ENCODE measurements at places on chromosomes 3 and 15.

DNA sequence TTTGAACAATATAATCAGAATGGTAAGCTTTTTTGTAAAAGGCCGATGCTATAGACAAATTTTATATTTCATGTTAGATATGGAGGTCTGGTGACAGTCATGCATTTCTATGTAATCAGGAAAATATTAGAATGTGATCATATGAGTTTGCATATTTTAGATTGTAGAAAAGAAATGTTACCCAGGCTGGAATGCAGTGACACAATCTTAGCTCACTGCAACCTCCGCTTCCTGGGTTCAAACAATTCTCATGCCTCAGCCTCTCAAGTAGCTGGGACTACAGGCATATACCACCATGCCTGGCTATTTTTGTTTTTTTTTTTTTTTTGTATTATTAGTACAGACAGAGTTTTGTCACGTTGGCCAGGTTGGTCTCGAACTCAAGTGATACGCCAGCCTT lies 152.0 kb downstream of the LMLN start:
- no peak for DNase-seq

- no peak for DNase-seq
Observed at GRCh38 chr15:65066001-65066634, 1.7 kb downstream of the RASL12 start.

GRCh38 chr3:2568156-2568555 lies 469.5 kb downstream of the CNTN4 start:
- no peak for DNase-seq

- no peak for DNase-seq
Observed at GRCh38 chr15:78007211-78007931, 70.1 kb downstream of the TBC1D2B start.

DNA sequence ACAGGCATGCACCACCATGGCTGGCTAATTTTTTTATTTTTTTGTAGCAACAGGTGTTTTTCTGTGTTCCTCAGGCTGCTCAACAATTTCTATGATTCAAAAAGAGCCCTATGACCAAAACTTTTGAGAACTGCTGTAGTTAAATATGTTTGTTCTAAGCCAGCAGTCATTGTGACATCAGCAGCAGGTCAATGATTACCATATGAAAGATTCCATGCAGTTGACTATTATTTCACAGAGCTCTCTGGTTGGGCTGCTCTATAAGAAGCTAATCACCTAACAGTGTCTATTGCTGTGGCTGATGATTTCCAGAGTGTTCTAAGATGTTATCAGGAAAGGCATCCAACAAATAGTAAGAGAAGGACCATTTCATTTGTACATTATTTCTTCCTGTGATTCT lies at the start of gene CCDC54:
TSS of gene CCDC54 (plus strand) at position 289 of the 400 bp plus-strand sequence. CDS start 149 bp downstream, outside the sequence.
- no peak for DNase-seq

- no peak for DNase-seq
Observed at GRCh38 chr3:171028025-171028778, 1.7 kb upstream of the SLC2A2 start.

- no peak for DNase-seq
Observed at GRCh38 chr15:38454696-38455090, 766 bp downstream of the FAM98B start.

DNA sequence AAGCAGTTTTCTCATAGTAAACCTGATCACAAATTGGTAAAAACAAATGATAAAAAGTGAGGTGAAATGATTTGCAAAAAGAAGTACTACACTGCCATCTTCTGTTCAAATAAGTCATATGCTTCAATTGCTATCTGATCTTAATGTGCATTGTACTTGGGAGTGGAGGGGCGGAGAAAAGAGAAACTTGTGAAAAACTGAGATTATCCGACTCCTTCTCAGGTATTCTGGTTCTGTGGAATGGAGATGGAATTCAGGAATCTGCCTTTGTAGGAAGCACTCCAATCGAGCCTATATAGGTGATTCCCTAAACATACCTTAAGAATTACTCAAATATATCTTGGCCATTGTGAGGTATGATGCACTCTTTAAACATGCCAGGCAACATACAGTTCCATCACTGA lies 180.6 kb downstream of the CHL1 start:
- DNase-seq: no peak

DNA sequence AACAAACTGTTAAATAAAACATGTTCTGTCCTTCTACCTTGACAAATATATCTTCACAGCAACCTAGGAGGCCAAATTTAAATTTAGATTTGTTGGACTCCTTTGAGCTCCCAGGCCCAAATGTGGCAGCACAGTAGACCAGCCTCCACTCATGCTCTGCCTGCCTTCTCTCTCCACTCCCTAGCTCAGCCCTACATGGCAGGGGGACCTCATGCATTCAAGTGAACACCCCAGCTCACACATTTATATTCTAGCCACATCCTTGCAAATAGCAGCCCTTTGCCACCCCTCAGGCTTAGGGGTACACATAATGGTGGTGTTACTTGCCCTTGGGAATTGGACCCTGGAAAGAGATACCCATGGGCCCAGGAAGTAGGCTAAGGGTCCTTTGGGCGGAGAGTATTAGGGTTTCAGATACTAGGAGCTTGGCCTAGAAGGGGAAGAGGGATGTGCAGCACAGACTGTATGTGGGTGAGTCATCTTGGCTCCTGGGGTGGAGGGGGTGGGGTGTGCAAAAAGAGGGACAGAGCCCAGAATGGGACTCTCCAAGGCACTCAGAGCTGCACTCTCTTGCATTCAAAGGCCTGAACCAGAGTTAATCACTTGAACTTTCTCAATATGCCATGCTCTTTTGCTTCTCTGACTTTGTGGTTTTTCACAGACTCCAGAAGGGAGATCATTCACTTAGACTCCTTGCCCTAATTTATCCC lies 268.4 kb upstream of the ROPN1 start:
- DNase-seq: no peak

GRCh38 chr3:55701997-55702396 lies 214.9 kb upstream of the WNT5A start:
- DNase-seq: no peak

GRCh38 chr3:10459954-10460754 lies 45.2 kb downstream of the ATP2B2 start:
- DNase-seq: no peak

GRCh38 chr3:151751161-151751560 lies 17.4 kb downstream of the AADACL2 start:
- no peak for DNase-seq

DNA sequence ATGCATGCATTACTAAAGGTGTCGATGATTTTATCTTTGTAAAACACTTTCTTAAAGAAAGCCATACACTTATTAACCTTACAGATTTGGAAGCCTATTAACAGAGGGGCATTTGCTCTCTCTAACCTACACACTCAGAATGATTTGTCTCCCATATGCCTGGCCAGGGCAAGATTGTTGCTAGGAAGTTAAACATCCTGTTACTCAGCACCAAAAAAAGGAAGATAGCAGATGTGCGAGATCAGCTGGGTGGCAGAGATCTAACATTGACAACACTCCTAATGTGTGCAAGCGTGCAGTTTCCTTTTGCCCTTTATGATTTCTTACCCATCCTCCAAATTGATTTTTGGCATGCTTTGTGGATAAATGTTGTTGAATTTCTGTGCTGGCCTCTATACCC lies 73.9 kb upstream of the TMEM108 start:
- no peak for DNase-seq

DNA sequence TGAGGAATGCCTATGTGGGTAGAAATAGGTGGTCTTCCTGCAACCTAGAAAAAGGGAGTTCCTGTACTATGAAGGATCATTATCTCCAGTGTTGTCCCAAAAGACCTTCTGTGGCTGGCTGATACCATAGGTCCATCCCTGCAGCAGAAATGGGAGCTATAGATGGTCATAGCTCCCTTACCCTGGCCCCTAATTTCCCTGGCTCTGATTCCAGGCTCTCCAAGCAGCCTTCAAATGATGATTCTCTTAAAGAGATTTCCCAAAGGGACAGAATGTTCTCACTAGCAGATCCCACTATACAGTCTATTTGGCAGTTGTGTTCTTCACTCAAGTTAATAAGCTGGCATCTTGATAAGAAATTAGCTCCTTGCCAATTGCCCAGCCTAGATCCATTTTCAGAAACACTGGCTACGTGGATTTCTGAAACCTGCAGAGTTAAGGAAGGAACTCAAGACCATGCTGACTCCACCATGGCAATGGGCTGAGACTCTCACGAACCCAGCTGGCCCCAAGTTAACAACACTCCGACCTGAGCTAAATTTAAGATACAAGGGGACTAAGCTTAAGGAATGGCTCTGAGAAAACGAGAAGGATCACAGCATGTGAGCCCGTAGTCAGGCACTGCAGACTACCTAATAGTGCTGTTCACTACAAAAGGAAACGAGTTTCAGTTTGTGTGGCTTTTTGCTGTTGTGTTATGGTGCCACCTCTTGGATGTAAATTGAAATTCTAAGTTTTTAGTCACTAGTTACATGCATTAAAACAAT lies 11.4 kb downstream of the C15orf40 start:
- DNase-seq: no peak

- no peak for DNase-seq
Observed at GRCh38 chr15:59258317-59258716, 51.7 kb downstream of the LDHAL6B start.

- no peak for DNase-seq
Observed at GRCh38 chr15:68700455-68701123, 120.1 kb downstream of the ANP32A start.

- DNase-seq: no peak
Observed at GRCh38 chr15:94503293-94503692, 271.9 kb downstream of the MCTP2 start.

DNA sequence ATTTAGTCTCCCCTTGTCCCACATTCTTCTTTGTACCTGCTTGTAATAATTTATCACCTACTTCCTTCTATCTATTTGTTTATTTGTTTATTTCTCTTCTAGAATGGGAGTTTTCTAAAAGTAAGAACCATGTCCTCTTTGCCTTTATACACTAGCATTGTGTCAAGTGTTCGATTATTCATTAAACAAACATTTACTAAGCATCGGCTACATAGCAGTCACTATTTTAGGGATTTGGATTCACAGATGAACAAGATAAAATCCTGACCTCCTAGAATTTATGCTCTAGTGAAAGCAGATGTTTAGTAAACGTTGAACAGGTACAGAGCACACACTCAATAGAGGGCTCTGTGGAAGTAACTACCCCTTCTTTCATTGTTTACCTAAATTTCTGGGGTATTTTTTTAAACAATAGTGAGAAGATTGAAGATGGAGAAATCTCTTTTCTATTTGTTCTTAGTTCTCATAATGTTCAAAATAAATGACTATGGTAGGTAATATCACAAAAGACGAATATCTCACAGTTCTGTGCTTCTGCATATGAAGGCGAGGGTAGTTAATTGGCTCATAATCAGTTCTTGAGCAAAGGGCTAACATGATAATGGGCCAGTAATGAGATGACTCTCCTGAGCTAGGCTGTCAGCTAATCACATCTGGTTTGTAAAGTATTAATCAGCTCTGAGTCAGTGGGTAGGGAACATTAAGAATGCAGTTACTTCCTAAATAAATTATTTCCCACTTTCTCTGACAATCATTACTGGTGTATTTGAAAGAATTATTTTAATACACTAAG lies 111.9 kb downstream of the SLC9A9 start:
- DNase-seq: no peak

GRCh38 chr15:64949383-64950186 lies 37.9 kb downstream of the ANKDD1A start:
- no peak for DNase-seq

GRCh38 chr3:103105206-103105605 lies 670.4 kb downstream of the ZPLD1 start:
- no peak for DNase-seq

DNA sequence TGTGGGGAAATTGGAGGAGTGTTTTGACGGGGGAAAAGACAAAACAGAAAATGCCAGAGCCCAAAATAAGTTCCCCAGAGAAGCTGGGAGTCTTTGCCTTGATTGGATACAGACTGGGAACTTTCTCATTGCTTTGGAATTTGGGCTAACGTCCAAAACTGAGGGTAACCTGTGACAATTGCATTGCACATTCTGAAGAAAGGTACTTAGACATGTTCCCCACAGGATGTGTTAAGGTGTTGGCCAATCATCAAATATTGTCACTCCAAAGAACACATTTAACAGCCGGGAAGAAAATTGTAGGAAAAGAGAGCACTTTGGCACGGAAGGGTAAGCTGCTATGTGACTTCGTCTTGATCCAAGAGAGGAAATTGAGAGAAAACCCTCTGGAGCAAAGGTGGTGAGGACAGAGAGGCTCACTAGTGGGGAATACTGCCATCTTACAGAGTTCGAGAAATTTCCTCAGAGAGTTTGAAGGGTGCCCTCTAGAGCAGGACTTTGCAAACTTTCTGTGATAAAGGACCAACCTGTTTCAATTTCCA lies 619.5 kb upstream of the TBL1XR1 start:
- no peak for DNase-seq

- no peak for DNase-seq
Observed at GRCh38 chr15:39581242-39581792, 438 bp downstream of the THBS1 start.

- DNase-seq: no peak
Observed at GRCh38 chr3:170360916-170361315, 3.4 kb downstream of the SKIL start.

- DNase-seq: no peak
Observed at GRCh38 chr3:45842851-45843625, 1.1 kb upstream of the LZTFL1 start.

DNA sequence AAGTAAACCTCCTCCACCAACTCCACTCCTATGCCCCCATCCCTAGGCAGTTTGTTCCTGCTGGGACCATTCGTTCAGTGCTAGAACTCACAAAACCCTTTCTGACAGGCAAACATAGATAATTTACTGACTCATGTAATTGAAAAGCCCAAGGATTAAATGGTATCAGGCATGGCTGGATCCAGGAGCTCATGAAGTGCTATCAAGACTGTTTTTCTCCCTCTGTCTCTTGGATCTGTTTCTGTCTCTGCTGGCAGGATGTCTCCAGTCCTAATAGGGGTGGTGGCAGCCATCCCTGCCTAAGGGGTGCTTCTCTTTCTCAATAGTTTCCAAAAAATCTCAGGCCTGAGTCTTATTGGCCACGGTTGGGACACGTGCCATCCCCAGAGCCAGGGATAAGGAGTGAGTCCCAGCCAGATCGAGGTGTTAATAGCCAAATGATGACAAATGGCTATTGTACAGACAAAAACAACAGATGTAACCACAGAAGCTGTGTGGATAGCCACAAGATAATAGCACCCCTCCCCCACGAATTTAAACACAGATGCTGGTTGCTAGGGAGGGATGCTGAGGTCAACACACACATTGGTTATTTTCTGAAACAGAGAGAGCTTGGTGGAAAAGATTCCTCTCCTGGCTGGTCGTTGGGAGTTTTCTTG lies 168.6 kb downstream of the SHQ1 start:
- DNase-seq: no peak

- DNase-seq: no peak
Observed at GRCh38 chr3:141405591-141405990, 37.3 kb downstream of the ZBTB38 start.

- no peak for DNase-seq
Observed at GRCh38 chr3:116314476-116314875, 130.8 kb downstream of the LSAMP start.

DNA sequence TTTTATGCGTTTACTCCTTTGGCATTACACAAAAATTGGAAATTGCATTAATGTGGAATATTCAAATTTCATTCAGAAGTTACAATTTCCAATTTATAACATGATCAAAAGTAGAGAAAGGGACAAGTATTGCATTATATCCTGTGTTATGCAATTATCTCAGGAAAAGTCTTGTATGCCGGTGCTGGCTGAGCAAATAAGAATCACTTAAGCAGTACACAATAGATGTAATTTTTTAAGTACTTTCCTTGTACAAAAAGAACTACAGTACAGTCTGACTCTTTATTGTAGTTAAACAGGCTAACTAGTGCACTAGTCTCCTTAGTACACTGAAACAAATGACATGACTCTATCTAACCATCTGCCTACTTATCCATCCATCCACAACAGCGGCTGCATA lies 493.2 kb upstream of the KCNMB2 start:
- no peak for DNase-seq

- no peak for DNase-seq
Observed at GRCh38 chr3:8052659-8053058, 449.0 kb upstream of the LMCD1 start.

Data from vagina (tissue), 2 donors.